ENCODE measurements at places on chromosomes 11 and 22.

DNA sequence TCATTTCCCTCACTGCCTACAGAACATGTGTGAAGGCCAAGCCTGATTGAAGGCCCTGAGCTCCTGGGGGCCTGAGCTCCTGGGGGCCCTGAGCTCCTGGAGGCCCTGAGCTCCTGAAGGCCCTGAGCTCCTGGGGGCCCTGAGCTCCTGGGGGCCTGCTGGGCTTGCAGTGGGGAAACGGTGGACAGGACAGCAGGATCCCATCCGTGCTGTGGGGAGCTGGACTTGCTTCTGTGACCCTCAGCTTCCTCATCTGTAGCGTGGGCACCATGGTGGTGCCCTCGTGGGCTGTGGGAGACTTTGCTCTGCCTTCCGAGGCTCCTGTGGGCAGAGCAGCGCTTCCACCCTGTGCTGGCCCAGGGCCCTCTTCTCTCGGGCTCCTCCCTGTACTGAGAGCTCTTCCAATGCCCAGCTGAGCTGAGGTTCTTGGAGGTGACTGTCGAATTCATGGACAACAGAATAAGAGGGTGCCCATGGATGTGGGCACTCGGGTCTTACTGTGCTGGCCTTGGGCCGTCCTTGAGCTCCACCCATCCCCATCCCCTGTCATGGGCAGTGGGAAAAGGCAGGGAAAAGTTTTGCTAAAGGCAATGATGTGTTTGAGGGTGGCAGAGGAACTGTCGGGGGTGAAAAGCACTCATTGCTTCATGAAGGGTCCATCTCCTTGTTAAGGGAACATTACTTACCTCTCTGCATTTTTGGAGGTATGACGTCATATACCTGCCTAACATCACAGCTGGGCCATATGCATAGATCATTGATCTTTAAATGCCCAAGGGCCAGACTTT lies 786.7 kb downstream of the TBC1D22A start:
- DNase-seq: no peak

GRCh38 chr11:1975185-1975584 lies 22.5 kb downstream of the H19 start:
- DNase-seq: no peak

DNA sequence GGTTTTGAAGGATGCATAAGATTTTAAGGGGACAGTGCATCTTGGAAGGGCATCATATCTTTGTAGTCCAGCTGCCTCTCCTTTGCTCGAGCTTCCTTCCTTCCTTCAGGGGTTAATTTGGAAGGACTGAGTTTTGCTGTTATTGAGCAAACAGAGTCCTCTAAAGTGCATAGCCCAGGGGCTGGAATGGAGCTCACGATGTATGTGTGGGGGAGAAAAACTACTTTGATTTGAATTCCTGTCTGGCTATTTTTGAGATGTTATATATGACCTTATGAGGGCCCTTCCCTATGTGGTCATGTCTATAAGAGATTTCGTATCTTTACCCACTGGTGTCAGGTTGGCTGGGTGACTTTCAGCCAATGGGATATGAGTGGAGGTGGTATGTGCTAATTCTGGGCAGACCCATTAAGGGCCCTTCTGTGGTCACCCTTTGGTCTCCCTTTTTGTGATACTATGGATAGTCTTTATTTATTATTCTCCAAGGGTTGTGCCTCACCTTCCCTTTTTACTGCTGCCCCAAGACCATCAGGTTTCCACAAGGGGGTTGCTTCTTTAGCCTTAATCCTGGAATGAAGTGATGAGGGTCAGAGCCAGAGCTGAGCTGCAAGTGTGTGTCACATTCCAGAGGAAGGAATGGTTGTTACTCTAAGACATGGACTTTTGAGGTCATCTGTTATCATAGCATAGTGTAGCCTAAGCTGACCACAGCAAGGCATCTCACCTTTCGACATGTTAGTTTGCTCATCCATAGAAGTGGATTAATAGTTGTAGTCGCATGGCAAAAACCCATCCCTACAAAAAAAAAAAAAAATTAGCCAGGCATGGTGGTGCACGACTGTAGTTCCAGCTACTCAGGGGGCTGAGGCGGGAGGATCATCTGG lies 54.6 kb downstream of the LRRC74B start:
- DNase-seq: no peak

GRCh38 chr11:48104568-48104924 lies 112.1 kb upstream of the OR4B1 start:
- DNase-seq: no peak

DNA sequence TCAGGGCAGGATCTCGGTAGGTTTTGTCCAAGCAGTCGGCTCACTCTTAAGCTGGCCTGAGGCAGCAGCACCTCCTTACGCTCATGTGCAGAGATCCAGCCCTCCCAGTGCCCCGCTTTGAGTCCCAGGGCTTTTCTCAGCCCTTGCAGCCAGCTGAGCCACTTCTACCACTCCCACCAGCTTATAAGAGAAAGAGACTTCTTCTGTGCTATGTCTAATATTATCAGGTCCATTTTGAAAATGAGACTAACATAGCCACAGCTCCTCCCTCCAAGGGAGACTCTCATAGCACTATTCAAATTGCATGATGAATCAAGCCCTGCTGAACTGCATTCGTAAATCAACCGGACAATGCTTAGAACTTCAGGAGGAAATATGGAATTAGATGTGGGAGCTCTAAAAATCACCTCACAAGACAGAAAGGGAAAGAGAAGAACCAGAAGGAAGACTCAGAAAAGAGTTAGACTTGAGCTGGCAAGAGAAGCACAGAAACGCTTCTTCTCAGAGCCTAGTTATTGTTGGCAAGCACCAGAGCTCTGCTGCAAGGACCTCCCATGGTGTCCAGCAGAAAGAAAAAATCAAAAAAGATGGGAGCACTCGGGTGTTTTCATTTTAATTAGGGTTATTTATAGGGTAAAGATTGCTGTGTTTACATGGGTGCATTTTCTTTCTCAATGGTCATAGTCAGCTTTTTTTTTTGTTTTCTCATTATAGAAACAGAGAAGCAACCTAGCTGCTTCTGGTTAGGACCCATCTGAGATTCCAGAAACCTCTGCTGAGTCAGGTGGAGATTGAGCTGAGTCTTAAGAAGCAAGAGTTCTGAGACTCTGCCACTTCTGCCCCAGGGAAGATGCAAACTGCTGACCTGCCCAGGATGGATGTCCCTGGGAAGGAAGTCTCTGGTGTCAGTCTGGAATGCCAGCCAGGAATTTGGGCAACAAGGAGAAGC lies 181.4 kb downstream of the ETS1 start:
- no peak for DNase-seq

DNA sequence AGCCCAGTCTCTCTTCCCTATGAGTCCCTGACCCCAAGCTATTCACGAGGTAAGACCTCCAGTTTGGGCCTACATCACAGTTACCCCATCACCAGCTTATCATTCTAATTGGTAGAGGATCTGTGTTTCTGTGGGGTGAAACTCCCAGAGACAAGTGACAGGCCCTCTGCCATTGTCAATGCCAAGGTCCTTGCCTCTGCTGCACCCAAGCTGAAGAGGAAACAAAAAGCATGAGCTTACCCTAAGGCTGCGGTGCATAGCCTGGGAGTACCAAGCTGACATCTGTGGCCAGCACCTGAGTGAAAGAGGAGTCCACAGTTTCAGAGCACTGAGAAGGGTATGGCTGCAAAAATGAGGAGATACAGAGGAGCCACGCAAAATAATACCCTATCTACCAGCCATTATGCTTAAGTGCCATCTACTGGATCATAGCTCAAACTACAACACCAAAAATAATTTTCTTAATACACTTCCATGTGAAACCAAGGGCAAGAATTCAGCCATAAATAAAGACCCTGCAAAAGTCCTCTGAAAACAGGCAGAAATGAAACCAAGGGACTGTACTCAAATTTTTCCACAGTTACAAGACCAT lies 62.3 kb upstream of the ANO5 start:
- DNase-seq: no peak

- DNase-seq: no peak
Observed at GRCh38 chr22:35617137-35617755, at the start of gene MB. Gene MB (minus strand): TSS chr22:35617329. CDS start chr22:35617257, 72 bp downstream.

DNA sequence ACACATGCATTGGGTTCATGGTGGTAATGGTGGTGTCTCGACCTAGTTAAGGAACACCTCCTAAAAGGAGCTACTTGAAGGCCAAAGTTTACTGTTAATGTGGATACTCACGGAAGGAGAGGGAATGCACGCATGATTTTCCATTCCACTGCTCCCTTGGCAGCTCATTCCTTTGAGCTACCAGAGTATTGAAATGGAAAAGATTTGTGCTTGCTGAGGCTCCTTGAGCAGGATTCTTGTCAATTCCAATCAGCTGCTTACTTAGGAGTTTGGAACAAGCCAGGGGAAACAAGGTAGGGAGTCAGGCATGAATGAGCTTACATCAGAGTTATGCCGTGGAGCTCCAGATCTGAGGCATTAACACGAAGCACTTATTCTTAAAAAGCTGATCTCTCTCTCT lies 108.8 kb downstream of the GRIA4 start:
- peak; percentile 64 for DNase-seq

GRCh38 chr11:45670386-45671135 lies 5.1 kb upstream of the CHST1 start:
- peak; percentile 28 for DNase-seq

DNA sequence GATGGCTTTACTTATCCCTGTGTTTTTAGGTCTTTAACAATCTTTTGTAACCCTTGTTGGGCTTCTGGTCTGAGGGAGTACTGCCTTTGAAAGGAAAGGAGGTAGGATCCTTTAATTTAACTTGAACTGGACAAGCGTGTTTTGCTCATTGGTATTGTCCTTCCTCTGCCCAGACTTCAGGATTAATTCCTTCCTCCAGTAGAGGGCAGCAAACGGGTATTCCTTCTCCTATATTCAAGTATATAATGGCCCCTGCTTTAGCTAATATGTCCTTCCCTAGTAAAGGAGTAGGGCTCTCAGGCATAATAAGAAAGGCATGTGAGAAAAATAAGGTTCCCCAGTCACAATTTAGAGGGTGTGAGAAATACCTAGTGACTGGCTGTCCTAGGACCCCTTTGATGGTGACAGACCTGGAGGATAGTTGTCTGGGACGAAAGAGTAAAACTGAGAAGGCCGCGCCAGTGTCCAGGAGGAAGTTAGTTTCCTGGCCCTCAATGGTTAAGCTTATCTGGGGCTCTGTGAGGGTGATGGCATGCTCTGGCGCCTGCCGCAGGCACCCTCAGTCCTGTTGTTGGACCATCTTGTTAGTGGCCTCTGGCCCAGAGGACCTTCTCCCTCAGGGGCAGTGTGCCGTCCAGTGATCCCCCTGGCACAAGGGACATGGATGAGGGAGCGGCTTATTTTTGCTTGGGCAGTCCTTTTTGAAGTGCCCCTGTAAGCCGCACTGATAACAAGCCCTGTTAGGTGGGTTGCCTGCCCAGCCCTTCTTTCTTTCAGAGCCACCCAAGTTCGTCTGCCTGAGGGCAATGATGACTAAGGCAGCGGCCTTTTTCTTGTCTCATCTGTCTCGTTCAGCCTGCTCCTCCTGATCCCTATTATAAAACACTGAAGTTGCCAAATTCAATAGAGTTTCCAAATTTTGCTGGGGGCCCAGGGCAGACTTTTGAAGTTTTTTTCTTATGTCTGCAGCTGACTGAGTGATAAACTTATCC lies 51.8 kb downstream of the C11orf71 start:
- DNase-seq: peak; percentile 82

- peak; percentile 15 for DNase-seq
Observed at GRCh38 chr11:85572056-85572455, 55.1 kb downstream of the DLG2 start.

DNA sequence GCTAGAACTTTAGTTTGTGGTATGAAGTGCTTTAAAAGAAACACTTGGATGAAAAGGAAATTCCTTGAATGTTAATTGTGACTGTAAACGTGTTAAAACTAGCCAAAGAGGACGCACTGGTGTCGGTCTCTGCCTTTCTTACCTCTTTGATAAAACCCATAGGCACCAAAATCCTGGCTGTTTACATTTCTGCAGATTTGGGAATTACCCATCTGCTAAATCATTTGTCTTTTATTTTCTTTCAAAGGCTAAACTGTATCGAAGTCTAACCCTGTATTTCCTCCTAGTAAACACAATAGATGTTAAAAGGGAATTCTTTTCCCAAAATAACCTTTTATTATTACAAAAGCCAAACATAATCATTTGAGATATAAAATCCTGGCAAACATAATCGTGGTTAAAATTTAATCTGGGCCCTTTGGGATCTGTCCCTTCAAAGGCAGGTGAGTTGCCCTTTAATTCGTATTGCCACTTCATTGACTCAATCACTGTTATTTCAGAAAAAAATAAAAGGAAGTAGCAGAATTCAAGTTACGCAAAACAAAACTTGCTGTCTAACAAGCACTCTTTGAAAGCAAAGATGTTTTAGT lies 2.4 kb downstream of the RASSF10 start:
- DNase-seq: peak; percentile 26

DNA sequence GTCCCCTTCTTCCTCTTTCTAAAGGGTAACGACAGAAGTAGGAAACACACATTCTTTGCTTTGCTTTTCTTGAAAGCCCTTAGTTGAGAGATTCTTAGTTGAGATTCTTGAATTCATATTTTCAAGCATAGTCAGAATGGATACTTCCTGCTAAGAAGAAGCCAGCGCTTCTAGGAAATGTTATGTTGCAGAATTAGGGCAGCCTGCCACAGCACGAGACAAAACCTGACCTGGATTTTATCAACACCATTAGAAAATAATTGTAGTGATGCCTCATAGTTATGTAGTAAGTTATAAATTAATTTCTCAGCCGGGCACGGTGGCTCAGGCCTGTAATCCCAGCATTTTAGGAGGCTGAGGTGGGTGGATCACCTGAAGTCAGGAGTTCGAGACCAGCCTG lies 37.9 kb upstream of the NUP160 start:
- DNase-seq: peak; percentile 30

DNA sequence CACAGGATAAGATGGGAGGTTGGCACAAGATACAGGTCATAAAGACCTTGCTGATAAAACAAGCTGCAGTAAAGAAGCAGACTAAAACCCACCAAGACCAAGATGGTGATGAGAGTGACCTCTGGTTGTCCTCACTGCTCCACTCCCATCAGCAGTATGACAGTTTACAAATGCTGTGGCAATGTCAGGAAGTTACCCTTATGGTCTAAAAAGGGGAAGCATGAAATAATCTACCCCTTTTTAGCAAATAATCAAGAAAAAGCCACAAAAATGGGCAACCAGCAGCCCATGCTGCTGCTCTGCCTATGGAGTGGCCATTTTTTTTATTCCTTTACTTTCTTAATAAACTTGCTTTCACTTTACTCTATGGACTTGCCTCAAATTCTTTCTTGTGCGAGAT lies 8.7 kb upstream of the PIWIL4 start:
- DNase-seq: no peak

DNA sequence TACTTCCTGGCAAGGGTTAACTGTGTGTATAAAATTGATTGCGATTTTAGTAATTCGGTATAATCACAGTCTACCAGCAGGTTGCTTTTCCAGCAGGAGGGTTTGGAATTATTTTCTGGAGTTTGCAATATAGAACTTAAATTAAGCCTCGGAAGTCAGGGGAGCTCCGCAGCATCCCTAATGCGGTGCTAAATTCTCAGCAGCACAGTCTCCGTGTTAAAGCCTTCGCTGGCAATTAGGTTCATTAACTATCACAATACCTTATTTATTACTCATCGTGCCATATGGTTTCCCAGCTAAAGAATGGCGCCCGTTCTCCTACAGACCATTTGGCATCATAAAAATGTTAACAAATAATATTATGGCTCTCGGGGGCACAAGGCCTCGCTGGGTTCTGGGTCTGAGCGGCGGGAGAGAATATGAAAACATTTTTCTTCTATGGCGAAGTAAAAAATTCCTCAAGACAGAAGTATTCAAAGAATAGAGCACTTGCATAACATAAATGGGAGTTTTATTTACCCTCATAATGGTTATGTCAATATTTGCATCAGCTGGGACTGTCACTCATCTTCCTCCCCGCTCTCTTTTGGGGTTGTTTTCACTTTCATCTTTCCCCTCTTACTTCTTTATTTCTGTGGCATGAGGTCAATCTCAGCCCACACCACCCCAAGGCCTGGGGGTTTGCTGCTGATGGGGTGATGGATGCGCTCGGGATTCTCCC lies 28.1 kb upstream of the ZBTB16 start:
- no peak for DNase-seq

Measured in kidney (tissue), 22 donors.